Heart right ventricle (tissue), 16 donors: ENCODE measurements at places on chromosomes 2 and 18. TPM values are rescaled to one million over a fixed set of nuclear protein-coding genes. Genes with fewer than 3 reads are reported as not detected.
A peak's percentile ranks its signal among the peaks of the same experiment; 100 is the strongest.

XDH gene
- polyA plus RNA-seq: not detected

KHK gene
- 2.2 TPM for polyA plus RNA-seq

MAL gene
- 4.2 TPM for polyA plus RNA-seq

MAPK4 gene
- 7.5 TPM for polyA plus RNA-seq

IL36B gene
- not detected for polyA plus RNA-seq

MAP3K19 gene
- not detected for polyA plus RNA-seq

RALB gene
- 21.9 TPM for polyA plus RNA-seq

GRCh38 chr2:115483666-115484065, 1041.2 kb downstream of the DPP10 start:
- DNase-seq: no peak

DNA sequence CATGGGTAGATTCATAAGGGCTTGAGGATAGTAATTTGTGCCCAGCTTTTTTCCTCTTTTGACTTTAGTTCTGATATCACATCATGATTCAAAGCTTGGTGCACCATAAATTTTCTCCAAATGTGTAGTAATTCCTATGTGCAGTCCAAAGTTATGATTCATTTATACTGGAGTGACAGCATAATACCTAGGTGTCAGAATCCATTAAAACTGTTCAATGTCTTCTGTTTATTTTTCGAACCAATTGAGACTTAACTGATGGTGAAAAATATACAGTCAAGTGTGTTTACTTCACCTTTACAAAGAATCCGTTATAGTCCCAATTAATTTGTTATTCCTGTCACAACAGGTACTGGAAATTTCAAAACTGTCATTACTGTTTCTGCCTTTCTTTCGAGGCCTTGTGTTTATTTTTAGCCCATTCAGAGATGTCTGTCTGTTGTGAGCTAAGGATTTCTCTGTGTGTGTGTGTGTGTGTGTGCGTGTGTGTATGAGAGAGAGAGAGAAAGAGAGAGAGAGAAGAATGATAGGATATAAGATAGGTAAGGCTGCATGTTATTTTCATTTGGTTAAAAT, 389.7 kb upstream of the ATP5MC3 start:
- DNase-seq: no peak

- peak; percentile 69 for DNase-seq
Measured at GRCh38 chr2:200226451-200227426, 79.8 kb upstream of the SPATS2L start.

DNA sequence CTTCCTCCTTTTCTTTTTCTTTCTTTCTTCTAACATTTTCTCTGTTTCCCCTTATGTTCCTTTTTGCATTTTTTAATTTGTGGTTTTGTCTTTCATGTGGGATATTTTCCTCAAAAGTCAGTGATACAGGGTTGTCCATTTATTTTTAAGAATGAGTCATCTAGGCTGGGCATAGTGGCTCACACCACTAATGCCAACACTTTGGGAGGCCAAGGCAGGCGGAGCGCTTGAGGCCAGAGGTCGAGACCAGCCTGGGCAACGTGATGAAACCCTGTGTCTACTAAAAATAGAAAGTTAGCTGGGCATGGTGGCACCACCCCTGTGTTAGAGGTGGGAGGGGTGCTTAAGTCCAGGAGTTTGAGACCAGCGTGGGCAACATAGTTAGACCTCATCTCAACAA, 35.8 kb downstream of the KATNAL2 start:
- no peak for DNase-seq

DNA sequence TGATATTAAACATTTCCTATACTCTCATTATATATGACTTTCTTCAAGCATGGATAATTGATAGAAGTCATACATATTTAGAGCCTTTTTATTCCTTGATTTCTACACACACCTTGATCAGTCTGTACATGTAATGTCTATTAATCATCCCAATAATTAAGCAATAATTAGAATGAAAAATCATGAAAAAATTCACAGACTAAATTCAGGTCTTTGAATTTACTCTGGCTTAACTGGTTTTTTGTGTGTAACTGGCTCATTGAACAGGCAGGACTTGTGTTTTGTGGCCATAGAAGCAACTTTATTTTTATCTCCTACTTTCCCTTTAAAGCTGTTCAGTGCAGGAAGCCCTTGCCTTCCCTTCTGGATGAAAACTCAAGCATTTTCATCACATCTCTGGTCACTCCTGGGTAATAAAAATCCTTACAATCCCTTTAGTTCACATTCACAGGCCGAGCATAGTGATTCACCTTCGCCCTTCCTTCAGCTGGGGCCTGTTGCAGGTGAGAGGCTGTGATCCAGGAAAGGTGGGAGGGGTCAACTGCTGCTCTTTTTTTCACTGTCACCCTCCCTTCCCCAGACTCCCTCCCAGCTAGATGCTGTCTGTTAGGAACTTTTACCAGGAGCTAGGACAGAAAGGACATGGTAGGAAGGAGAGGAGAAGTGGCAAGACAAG, 58.0 kb upstream of the ITSN2 start:
- DNase-seq: no peak

DNA sequence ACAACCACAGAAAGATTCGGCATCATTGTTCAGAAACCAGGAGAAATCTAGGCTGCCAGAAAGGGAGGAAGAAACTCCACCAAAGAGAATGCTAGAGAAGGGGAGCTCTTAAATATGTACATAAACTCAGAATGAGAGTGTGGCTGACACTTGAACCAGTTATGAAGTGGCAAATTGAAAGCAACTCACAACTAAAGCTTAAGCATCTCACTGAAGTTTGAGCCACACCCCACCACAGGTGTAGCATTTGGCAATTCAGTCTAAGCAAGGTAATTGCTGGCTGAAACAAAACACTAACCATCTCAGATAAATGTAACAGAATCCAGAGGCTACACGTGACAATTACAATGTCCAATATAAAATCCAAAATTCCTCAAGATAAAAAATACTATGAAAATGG, 168.4 kb downstream of the DOK6 start:
- no peak for DNase-seq

- DNase-seq: no peak
Measured at GRCh38 chr18:45639408-45639807, 24.1 kb downstream of the SLC14A2 start.

DNA sequence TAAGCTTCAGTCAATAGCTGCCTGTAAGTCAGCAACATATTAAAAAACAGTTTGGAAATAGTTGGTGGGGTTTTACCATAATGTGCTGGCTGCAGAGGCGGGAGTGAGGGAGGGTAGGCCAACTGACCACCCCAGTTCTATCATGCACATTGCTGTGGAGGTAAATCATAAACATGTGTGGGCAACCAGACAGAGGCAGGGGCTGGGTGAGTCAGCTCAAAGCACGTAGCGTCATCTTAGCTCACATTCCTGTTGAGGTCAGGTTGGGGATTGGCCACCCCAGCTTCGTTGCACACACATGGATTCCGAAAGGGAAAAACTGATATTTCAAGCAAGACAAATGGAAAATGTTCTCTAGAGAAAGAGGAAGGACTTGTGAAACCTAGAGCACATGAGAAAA, 19.5 kb downstream of the GPR45 start:
- DNase-seq: no peak

DNA sequence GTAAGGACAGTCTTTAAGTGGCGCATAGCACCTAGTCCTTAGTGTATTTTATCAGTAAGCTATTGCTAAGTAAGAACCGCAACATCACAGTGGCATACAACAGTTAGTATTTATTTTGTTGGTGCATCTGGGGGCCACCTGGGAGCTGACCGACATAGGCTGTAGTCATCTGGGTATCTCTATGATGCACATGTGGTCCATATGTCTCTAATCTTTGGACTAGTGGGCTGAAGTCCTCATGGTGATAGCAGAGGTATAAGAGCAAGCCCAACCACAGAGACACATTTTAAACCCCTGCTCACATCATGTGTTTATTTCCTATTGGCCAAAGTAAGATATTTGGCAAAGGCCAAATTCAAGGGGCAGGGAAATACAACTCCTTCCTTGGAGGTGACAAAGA, 2.9 kb downstream of the CAMKMT start:
- DNase-seq: no peak

DNA sequence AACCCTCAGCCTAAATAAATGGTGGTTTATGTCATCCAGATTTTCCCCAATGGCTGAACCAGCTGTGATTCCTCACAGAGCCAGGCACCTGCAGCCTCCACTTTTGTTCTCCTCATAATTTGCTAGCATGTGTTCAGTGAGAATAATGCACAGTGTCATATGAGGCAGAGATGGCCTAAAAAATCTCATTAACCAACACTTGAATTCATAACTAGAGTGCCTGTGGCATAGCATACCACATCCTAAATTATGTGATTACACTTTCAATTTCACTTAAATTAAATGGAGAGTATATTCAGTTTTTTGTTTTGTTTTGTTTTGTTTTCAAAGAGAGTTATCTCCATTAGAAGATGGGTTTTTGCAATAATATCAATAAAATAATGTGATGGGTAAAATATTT, 488.0 kb downstream of the CBLN2 start:
- no peak for DNase-seq

GRCh38 chr2:96768083-96768561, 7.4 kb downstream of the CNNM4 start:
- DNase-seq: no peak

- DNase-seq: no peak
Measured at GRCh38 chr18:13232971-13233786, 14.6 kb downstream of the LDLRAD4 start.

DNA sequence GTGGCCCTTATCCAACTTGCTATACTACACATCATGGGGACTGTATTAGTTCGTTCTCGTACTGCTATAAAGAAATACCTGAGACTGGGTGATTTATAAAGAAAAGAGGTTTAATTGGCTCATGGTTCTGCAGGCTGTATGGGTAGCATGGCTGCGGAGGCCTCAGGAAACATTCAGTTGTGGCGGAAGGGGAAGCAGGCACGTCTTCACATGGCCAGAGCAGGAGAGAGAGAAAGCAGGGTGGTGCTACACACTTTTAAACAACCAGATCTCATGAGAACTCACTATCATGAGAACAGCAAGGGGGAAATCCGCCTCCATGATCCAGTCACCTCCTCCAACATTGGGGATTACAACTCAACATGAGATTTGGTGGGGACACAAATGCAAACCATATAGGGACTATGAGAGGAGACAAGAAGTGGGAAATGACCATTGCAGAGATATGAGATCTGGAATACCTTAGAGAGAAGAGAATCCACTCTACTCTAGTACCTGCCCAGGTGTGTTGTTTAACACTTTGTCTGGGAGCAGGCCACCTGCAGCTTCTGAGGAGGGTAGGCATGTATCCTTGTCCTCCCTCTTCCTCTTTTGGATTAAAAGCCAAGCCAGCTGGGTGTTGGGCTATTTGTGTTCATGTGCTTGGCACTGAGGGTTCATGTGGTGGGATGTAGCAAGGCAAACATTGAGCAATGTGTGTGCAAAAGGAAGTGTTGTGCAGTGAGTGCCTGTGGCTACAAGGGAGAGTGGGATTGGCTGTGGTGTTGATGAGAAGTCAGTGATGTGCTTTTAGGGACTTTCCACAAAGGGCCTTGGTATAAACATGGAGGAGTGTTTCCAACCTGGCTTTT, 22.8 kb downstream of the TTLL4 start:
- DNase-seq: no peak

DNA sequence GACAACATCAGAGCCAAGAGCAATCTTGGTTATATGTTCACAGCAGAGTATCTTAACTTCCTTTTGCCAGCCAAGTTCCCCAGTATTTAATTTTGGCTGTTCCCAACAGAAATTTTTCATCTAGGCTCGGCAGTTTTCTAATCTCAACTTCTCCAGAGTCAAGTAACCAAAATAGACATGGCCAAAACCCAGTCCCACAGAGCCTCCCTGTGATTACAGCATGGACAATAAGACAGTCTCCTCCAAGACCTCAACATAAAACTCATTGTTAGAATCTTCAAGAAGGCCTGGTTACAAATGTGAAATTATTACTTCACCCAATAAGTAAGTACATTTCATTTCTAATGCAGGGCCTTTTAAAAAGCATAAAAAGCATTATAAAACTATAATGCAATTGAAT, 445.7 kb downstream of the NCKAP5 start:
- no peak for DNase-seq

DNA sequence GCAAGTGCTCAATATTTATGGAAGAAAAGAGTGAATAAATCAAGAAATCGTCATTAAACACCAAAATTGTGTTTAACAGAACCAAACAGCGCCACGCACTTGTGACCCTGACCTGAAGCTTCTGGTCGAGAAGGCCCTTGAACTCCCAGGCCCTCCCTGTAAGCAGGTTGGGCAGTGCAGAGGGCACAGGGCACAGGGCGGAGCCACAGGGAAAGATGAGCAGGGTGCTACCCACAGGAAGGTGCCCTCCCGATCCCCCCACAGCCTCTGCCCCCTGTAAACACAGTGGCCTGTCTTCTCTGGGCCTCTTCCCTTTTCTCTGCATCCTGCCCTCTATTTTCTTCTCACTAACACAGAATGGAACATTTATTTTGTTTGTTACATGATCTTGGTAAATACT, 16.9 kb upstream of the TUBB6 start:
- DNase-seq: no peak

DNA sequence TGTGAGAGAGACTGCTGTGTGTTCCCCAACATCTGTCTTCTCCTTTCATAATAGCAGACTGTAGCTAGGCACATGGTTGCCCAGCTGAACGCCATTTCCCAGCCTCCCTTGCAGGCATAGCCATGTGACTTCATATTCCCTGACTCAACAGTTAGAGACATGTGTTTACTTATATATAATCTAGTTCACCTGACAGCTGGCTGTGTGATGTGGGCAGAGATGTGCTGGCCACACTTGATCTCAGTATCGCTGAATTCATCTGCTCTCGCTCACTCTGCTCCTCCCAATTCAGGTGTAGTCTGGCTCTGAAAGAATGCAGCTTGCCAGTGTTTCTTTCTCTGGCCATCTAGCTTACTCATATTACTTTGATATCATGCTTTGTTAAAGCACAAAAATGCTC, 52.3 kb upstream of the SEC11C start:
- no peak for DNase-seq

DNA sequence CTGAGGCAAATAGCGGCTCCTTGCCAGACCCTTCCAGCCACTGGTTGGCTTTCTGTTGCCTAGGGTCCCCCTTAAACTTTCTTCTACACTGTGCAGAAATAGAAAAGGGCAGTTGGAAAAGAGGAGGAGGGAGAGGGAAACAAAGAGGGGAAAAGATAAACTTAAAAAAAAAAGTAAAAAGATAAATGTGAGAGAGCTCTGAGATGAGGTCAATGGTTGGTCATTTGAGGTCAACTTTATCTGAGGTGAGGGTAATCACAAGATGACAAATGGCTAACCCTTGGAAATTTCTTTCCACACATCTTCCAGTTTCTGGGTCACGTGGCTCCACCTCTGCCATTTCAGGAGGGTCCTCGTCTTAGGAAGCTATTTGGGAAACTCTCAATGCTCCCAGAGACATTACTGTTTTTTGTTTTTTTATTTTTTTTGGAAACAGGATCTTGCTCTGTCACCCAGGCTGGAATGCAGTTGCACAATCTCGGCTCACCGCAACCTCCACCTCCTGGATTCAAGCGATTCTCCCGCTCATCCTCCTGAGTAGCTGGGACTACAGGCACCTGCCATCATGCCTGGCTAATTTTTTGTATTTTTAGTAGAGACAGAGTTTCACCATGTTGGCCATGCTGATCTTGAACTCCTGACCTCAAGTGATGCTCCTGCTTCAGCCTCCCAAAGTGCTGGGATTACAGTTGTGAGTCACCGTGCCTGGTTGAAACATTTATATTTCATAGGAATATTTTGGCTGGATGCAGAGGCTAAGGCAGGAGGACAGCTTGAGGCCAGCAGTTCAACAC, 199.9 kb downstream of the TGIF1 start:
- no peak for DNase-seq
